Neuronal stem cell (in vitro differentiated cells): ENCODE measurements at places on chromosomes 11 and 22.
A peak's percentile ranks its signal among the peaks of the same experiment; 100 is the strongest.

DNA sequence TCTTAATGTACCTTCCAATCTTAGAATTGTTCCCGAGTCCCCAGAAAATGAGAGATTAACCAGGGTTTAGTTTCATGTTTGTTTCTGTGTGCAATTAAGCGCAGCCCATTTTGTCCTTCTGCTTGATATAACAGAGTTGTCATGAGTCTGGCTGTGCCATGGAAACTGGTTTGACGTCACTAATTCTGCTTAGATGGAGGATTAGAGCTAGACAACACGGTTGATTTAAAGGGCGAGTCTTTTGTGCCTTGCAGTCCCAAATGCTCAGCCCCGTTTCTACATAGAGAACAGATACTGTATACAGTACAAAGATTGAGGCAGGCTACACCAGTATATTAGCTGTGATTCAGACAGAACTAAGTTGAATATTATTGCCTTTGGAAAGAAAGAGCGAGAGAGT lies 45.5 kb upstream of the ALKBH3 start:
- DNase-seq: peak; percentile 26

DNA sequence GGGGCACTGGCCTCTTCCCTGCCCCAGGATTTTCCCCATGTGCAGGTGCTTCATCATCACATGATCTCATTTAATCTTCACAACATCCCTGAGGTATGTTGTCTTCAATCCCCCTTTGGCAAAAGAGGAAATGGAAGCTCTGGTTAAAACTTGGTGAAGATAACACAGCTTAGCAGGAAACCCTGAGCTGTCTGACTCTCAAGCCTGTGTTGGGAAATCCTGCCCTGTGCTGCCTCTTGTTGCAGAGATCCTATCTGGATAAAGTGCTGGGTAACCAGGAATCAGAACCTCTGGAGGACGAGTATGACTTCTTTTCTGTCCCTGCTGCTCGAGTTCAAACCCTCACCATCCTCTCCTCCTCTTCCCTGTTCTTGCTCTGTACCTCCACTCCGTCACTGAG lies 13.1 kb upstream of the E2F8 start:
- no peak for DNase-seq

- no peak for DNase-seq
Observed at GRCh38 chr11:122205036-122205435, 89.0 kb upstream of the BLID start.

DNA sequence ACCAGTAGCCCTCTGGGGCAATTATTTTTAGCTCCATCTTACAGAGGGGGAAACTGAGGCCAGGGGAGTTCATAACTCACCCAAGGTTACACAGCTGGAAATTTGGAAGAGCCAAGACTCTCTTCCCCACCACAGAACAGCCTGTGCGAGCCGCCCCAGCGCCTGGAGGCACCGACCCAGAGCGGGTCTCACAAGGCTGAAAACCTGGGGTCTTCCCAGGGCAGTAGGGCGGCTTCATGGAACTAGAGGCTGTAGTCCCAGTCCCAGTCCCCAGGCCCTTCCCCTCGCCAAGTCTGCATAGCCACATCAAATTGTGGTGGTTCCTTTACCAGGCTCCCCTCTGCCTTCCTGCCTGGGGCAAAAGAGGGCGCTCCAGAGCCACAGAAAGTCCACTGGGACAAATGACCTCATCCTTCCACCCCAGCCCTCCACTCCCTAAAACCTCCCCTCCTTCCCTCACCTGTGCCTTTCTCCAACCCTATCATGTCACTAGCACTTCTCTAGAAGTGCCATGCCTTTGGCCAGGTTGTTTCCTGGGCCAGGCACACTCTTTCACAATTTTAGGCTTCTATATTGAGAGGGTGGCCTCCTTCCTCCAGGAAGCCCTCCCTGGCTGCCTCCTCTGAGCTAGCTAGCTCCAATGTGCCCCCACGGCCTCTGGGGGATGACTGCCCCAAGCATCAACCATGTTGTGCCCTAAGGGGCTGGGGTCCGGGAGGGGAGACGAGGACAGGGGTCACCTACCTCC lies 15.2 kb upstream of the CDC42EP1 start:
- no peak for DNase-seq

DNA sequence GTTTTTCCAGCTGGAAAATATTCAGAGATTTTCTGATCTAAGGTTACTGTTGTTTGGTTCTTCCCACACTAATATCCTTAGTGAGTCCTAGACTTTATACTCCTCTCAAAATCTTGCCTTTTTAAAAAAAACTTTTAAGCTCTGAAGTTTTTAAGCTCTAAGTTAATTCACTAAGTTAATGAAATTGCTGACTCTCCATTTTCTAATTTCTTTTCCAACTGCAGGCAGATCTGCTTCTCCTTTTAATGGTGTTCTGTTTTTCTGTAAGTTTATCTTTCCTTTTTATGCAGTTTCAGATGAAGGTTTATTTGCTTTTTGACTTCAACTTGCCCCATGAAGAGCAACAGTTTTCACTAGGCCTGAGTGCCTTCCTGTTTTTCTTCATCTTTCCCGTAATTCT lies 125.8 kb upstream of the ARHGAP42 start:
- no peak for DNase-seq

- no peak for DNase-seq
Observed at GRCh38 chr11:69877235-69877634, 58.0 kb upstream of the FGF3 start.

GRCh38 chr11:93024369-93024768 lies 54.9 kb downstream of the MTNR1B start:
- DNase-seq: no peak

DNA sequence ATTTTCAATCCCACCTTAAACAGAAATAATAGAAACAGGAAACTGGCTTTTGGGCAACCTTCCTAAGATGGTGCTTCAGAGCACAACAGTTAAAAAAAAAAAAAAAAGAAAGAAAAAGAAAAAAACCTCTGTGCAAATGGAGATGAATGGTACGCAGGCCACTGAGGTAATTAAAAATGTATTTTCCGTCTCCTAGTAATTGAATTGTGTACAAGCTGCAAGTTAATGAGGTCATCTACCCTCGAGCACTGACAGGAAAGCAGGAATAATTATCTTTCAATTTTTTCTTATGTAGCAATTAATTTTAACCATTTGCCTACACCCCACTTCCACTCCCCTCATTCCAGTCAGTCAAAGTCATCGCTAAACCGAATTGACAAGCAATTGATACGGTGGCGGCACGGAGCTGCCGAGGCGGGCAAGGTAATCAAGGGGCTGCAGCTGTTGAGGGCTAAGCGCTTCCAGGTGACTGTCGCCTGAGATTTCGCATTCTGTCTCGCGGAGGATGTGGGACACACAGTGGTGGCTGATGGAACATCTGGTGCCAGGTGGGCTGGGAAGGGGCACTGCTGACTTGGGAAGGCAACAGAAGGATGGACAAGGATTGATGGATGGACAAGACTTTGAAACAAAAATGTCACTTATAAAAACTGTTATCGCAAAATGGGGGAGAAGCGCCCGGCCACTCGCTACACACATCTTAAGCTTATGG lies 109.4 kb downstream of the RCN1 start:
- no peak for DNase-seq

- no peak for DNase-seq
Observed at GRCh38 chr11:13249992-13250391, 27.6 kb upstream of the BMAL1 start.

DNA sequence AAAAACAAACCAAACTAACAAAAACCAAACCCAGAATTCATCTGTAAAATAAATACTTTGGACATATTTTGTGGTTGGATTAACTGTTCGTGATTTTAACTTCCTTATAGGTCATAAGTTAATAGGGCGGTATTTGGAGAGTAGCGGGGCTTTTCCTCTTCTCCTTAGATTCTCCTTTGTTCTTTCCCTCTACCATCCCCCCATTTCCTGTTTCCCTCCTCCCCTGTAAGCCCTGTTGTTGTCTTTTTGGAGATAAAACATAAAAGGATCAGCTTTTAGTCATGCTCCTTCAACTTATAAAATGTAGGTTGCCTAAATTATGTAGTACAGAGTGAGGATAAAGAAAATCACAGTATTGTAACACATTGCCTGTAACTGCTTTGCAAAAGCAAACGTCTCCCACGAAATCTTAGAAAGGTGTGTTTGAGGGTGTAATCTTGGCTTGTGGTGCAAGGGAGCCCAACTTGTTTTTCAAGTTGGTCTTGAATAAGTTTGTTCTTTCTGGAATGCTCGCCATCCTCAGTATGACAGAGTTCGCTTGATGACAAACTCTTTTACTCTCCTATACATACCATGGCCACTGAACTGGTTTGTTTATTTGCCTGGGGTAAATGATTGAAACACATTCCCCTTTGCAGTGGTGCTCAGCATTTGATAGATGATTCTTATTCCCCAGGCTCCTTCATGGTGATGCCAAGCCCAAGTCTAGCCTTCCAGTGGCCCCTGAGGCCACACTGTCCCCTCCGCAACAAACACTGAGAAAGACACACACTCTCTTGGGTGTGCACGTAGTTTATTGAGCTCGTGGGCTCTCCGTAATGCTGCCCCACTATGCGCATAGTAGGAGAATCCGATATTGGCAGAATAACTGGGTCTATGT lies 49.4 kb downstream of the TEAD1 start:
- no peak for DNase-seq

- no peak for DNase-seq
Observed at GRCh38 chr11:14529321-14529720, 9.1 kb upstream of the PSMA1 start.

DNA sequence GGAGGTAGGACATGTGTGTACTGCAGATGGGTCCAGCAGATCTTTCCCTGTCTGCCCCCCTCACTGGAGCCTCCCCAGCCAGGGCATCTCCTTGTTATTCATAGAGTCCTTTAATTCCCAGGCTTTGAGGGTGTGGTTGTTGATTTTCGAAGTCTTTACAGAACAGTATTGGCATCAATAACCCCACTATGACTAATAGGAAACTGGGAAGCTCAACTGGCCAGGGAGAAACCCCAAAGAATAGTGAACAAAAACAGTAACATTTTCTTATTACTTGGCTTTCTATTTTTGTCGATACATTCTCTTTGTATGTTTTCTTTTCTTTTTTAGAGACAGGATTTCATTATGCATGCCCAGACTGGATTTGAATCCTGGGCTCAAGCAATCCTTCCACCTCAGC lies 57.9 kb downstream of the NF2 start:
- no peak for DNase-seq

DNA sequence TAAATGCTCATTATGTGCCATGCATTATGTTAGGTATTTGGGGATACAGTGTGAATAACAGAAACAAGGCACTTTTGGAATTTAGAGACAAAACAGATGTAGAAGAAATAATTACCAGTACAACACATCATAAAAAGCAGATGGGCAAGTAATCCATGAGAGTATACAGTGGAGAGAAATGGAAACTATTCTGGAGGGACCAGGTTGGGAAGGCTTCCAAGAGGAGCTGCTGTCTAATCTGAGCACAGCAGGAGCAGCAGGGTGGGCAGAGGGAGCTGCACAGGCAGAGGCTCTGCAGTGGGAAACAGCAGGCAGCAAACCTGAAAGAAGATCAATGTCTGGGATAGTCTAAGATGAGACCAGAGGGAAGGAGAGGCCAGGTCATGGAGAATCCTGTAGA lies 268.7 kb upstream of the CCDC90B start:
- DNase-seq: no peak

DNA sequence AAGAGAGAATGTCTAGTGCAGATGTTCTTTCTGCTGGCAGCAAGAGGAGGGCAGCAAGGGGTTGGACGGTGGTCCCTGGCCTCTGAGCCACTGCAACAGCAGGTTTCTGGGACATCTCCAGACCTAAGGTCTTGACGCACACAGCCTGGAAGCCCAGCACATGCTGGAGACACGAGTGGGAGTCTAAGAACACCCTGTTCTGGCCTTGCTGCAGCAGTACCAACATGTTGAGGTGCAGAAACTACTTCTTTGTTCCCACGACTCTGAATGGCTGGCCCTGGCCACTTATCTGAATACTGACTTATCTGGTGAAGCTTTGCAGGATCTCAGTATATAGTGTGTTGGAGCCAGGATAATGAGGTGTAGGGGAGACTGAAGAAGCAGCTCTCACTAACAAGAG lies 6.8 kb downstream of the MICAL2 start:
- no peak for DNase-seq

- DNase-seq: no peak
Observed at GRCh38 chr11:771617-772204, 5.6 kb downstream of the GATD1 start.

DNA sequence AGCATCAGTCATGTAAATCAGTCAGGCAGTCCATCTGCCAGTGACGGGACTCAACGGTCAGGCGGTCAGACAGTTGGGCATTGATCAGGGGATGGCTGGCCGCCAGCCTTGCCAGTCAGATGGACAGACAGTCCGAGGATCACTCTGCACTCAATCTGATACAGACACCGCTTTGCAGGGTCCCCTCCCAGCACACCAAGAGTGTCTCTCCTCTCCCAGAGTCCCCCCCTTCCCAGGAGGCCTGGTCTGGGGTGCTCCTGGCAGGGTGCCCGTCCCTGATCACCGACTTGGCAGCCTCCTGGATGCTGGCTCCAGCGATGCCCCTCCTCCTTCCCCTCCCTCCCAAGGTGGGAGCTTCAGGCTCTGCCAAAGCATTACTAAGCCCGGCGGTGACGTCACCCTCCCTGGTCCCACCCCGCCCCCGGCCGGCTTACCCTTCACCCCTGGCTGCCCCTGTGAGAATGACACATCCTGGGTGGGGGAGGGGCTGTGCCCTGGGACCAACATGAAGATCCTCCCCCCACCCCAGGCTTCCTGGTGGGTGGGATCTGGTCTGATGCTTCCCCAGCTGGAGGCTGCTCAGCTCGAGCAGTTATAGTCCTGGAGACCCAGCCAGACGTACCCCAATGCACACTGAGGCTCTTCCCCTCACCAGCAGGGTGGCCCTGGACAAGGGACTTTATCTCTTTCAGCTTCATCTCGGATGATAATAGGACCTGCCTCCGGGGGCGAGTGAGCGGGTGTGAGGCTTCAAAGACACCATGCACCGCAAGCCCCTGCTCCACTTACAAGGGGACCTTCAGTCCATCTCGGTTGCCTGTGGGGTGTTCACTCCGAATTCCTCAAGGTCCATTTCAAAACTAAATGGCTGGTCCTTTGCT lies 69.2 kb downstream of the CD82 start:
- DNase-seq: peak; percentile 20

- no peak for DNase-seq
Observed at GRCh38 chr22:22362936-22363335, 118.3 kb downstream of the VPREB1 start.

DNA sequence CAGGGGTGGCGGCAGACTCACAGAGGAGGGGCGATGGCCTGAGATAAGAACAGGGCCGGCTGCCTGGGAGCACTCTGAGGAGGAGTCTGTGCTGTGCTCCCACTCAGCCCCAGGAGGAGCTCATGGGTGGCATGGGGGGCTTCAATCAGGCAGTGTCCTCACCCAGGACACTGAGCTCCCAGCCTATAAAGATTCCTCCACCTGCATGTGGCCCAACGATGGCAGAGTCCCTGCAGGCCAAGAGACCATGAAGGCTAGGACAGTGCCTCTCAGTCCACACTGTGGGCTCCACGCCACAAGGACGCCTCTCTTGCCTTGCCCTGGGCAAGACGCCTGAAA lies 1.9 kb downstream of the CST6 start:
- no peak for DNase-seq

GRCh38 chr11:120747850-120748814 lies 236.6 kb downstream of the GRIK4 start:
- DNase-seq: no peak

- no peak for DNase-seq
Observed at GRCh38 chr11:68683121-68683520, 1.2 kb upstream of the GAL start.

GRCh38 chr11:95503047-95503446 lies 272.0 kb upstream of the SESN3 start:
- DNase-seq: no peak
